Stimulated activated CD8-positive, alpha-beta memory T cell treated with anti-CD3 and anti-CD28 coated beads, Interleukin-15, amount 100 ng/mL, for 48 hours (primary cell): ENCODE measurements at places on chromosomes 6 and 20.

DNA sequence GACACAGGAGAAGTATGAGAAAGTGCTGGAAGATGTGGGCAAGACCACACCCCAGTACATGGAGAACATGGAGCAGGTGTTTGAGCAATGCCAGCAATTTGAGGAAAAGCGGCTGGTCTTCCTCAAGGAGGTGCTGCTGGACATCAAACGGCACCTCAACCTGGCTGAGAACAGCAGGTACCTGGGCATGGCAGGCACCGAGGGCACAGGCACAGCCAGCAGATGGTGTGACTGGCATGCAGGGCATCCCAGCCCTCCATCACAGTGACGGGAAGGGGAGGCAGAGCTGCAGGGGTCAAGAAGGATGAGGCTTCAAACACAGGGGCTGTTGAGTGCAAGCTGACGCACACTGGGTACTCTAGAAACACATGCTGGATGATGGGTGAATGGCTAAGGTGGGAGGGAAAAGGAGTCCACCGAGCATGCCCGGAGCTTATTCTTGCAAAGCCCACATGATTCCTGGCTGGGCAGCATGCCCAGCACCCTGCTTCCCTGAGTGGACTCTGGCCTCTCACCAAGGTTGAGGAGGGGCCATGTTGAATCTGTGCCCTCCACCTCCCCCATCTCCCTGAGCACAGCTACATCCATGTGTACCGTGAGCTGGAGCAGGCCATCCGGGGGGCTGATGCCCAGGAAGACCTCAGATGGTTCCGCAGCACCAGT lies 26.3 kb downstream of the SPDEF start:
- DNase-seq, result no peak

- no peak for DNase-seq
Measured at GRCh38 chr20:36726168-36726567, 19.7 kb downstream of the NDRG3 start.

DNA sequence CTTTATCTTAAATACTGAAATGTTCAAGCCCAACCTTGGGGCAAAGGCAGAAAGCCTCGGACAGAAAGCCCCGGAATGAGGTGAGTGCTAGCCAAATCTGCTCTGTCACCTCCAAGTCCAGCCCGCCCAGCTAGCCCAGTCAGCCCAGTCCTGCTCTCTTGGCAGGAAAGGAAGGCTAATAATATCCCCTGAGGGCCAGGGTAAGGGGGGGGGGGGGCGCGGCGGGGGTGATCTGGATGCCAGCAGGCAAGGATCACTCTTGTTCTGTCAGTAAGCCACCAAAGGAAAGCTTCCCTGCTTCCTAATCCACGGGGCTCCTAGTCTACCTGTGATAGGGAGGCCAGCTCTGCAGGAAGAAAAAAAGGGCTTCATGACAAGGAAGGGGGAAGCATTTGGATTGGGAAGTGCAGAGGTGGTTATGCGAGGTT lies 1.1 kb downstream of the NDRG3 start:
- no peak for DNase-seq

DNA sequence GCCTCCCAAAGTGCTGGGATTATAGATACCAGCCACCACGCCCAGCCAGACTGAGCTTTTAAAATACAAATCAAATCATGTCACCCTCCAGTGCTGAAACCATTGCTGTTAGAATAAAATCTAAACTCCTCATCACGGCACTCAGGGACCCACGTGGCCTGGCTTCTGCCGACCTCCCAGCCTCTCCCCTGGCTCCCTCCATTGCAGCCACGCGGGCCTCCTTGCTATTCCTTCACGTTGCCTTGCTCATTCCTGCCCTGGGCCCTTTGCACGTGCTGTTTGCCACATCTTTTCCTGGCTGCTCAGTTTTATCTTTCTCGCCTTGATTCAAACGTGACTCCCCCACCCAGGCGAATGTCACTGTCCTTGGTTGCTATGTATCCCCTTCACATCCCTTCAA lies 244.6 kb downstream of the PREX1 start:
- no peak for DNase-seq

GRCh38 chr6:1029141-1029540 lies 282.8 kb upstream of the FOXQ1 start:
- DNase-seq, result no peak

- DNase-seq, result no peak
Measured at GRCh38 chr6:72466971-72467566, 154.8 kb upstream of the KCNQ5 start.

GRCh38 chr6:6176127-6176526 lies 144.3 kb downstream of the F13A1 start:
- DNase-seq, result no peak
